Omental fat pad (tissue), 4 donors: ENCODE measurements at places on chromosomes 11 and 22.

DNA sequence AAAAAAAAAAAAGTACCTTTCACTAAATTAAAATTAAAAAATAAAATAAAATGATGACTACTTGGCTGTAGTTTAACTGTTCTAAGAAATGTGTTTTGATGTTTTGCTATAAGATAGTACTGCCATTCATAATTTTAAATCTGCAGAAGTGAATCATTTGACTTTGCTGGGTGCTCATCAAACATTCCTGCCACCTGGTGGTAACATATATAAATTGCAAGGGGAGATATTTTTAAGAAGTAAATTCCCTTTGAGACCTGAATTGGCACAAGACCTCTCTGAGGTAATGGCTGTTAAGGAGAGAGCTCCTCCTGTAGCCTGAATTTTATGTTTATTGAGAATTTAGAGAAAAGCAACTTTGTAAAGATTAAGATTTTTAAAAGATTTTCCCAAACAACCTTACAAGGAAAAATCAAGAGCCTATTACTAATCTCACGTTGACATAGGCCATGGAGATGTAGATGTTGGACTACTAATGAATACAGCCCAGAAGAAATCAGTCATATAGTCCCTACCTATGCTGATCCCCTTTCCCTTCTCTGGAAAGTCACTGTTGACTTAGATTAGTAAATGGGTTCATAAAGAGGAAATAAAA lies 11.9 kb upstream of the NARS2 start:
- DNase-seq = no peak

DNA sequence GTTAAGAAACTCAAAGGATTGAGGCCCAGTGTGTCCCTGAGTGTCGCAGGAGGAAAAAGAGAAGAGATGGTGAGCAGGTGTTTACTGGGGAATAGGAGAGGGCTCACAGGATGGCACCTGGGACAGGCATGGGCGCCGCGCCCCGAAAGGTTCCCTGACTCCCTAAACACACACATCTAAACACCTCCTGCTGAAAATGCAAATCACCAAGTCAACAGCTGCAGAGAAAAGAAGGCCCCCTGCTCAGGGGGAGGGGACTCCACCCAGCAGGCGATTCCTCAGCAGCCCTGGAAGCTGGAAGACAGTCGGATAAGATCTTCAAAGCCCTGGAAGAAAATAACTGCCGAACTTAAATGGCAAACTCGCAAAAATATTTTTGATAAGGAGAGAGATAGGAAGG lies 377.2 kb downstream of the BRD1 start:
- no peak for DNase-seq

- DNase-seq = no peak
Measured at GRCh38 chr11:87255589-87255988, 217.9 kb downstream of the TMEM135 start.

DNA sequence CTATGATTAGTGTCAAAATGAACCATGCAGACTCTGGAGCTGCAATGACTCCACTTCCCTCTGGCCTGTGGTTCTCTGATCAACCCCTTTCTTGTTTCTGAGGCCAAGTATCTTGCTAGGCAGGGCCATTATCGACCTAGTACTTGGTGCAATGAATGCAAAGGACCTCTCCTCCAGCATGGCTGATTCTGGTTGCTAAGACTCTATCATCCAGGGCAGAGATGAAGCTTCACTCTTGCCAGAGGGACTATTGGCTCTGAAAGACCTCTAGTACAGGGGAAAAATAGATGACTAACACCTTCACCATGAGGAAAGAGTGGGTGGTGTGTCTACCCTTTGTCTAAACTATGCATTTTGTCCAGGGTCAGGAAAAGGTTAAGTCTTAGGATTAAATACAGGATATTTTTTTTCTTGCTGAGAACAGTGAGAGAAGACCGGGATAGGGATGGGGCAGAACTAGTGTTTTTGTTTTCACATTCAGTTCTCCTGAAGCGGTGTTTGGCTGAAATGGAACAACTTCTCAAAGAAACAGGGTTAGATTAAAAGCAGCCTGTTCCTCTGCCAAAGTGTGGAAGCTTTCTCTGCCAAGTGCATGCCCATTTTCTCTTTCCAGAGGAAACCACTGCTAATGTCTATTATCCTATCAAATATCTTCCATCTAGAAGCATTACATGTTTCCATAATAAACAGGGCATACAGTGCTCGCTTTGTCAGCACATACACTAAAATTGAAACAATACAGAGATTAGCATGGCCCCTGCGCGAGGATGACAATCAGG lies 5.0 kb upstream of the MTFP1 start:
- no peak for DNase-seq

- no peak for DNase-seq
Measured at GRCh38 chr22:39245130-39246039, 603 bp upstream of the PDGFB start.

- DNase-seq = no peak
Measured at GRCh38 chr11:76030286-76030685, 176.0 kb downstream of the WNT11 start.

- DNase-seq = no peak
Measured at GRCh38 chr11:30364139-30364836, 41.4 kb downstream of the ARL14EP start.

DNA sequence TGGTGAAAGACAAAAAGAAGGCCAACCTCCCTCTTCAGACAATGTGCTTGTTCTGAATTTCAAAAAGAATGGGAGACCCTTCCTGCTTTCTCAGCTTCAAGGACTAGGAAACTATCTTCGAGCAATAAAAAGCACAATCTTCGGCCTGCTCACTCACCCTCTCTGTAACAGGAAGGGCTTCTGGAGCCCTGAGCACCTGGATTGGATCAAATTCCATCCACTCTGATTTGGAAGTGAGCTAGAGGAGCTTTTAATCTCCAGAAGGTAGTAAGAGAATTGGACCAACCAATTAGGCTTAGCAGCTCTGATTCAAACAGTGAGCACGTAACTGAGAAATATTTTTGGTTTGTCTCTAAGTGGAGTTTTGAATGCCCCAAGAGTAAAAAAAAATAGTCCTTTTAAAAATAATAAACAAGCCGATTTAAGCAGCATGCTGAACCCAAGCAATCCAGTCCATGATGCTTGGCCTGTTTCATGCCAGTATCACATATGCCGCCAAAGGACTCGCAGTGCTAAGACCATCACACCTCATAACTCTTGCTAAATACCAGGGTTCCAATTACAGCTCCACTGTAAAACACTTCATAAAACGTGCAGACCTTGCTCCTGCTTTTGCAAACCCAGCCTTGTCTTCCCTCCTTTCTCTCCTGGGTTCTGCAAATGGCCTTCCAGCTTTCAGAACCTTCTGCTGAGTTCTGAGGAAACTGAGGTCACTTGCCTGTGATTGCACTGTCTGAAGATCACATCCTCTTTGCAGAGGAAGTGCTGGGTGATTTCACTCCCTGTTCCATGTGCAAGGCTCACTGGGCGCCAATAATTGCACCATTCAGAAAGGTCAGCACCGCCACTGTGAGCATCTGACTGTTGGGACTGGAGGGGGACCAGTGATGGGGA lies 74.4 kb downstream of the SLC1A2 start:
- no peak for DNase-seq

DNA sequence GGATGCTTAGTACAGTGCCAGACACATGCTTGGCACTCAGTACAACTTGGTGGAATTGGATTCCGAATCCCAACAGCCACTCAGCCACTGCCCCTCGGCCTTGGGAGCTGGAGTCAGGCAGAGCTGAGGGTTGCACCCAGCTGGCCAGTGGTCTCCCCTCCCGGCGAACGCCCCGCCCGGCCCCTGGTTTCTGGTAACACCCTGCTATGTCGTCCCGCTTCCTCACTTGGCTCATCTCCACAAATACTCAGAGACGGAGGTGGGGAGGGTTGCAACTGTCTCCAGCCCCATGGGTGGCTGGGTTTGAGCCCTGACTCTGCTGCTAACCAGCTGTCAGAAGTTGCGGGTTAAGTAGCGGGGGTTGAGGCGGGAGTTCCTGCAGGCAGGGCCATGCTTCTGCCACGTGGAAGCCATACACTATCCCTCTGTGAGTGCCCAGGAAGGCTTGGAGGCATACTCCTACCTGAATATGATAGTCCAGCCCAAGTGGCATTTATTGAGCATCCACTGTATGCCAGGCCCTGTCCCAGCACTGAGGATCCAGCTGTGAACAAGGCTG lies 67.1 kb downstream of the GRIK4 start:
- DNase-seq = no peak

DNA sequence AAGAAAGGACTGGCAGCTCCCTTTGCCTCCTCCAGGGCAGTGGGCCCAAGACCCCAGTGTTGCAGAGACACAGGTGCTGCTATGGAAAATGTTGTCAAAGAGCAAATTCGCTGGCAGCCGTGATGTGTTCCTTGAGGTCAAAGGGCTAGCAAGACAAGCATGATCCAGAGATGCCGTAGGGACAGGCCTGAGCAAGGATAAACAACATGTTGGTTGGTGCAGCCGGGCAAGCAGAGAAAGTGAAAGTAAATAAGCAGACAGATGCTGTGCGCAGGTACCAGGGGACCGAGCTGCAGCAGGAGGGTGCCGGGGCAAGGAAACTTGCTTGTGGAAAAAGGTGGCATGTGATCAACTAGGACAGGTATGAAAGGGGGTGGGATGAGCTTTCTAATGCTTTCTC lies 125.5 kb upstream of the NECTIN1 start:
- DNase-seq = no peak

DNA sequence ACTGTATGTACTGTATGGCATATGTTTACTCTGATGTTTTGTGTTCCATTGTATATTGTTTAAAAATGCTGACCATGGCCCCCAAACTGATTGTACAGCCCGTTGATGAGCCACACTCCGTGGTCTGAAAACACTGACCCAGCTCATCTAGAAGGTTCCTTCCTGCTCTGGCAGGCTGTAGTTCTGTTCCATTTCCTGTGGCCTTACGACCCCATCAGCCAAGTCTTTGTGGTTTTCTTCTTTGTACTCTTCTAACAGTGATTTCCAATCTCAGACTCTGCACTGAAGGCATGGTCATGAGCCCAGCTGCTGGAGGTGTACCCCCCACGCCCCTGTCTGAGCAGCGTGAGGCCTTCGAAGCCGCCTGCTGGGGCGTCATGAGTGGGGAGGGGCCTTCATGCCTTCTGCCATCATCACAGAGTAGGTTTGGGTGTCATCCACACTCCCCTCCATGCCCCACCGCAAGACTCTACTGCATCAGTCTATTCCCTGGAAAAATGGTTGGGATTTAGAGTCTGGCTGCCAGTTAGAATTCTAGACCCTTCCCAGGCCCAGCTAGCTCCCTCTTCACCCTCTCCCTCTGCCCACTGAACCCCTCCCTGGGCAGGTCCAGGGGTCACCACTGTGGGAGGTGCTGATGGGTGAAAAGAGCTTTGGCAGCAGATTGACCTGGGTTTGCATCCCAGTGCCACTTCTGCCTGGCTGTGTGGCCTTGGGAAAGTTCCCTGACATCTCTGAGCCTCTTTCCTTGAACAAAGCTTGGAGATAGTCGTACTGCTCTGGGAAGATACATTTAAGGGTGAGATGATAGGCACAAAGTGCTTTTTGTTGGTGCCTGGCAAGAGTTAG lies 11.3 kb upstream of the C11orf96 start:
- no peak for DNase-seq

DNA sequence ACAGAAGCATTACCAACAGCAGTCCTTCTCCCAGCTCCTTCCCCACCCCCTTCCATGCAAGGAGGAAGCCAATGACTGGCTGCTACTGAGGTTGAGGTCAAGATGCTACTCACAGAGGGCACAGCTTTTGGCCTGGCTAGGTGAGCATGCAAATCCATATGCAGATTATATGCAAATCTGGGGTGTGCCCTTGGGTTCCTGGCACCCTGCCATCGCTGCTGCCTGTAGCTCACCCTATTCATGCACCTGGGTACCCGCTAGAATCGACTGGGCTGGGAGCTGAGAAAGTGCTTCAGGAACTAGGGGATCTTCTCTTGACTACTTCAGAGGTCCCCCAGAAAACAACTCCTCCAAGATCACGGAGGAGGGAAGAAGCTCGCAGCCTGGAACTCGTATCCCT lies 4.0 kb downstream of the DSCAML1 start:
- DNase-seq = no peak

DNA sequence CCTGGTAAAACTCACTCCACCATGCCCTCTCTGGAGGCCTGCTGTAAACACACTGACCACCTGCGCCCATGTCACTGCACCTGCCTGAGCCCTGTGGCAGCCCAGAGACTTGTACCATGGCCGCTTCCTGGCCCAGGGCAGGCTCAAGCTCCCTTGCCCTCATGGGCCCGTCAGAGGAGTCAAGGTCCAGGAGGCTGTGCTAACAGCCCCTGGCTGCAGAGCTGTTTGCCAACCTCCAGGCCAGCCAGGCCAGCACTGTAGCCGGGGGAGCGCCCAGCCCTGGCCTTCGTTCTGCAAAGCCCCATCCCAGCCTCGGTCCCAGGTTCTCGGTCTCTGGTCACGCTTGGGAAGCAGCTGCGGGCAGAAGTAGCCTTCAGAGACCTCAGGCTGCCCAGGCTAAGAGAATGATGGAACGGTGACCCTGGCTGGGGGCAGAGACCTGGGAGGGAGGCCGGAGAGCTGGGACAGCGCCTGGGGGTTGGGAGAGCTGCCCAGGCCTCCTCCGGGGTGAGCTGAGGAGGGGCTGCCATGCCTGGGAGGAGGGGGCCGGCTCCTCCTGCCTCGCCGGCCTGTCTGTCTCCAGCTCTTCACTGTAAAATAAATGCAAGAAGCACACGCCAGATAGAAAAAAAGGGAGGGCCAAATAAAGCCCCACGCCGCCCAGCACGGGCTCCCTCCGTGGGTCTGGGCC lies 11.9 kb upstream of the TCF20 start:
- DNase-seq = no peak

GRCh38 chr11:114311946-114312345 lies 15.7 kb downstream of the NNMT start:
- DNase-seq = no peak

DNA sequence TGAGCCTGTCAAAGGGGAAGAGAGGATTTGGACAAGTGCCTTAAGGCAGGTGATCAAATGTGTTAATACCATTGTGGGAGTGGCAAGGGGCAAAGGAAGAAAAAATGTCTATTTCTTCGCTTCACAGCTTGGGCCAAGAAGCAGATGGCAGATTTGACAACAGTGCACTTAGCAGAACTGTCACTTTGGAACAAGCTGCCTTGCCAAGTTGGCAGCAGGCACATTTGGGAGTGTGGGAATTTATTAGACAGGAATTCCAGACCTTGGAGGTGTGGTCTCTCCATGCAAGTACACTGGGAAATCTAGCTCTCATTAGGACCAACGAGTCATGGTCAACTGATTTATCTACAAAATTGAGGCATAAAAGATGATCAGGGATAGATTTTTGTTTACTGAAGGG lies 265.1 kb downstream of the NELL1 start:
- DNase-seq = no peak

DNA sequence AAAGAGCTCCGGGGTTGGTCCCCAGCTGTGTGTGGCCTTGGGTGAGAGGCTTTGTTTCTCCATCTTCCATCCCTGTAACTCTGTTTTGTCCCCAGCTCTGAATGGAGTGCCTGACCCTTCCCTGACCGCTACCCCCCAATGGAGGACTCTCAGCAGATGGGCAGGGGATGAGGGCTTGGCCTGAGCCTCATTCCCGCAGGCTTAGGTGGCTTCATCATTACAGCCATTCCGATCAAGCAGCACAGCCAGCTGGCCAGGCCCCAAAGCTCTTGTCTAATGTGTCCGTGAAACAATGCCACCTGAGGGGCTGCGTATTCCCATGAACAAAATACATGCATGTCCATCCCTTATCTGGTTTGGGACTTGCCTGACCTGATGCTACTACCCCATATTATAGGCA lies 3.9 kb upstream of the CDC42EP2 start:
- no peak for DNase-seq

- no peak for DNase-seq
Measured at GRCh38 chr11:34180040-34180813, 74.8 kb downstream of the NAT10 start.
